ENCODE measurements at places on chromosomes 1 and 21.

GRCh38 chr21:16741141-16741665 lies 771.6 kb upstream of the CXADR start:
- DNase-seq, result no peak

DNA sequence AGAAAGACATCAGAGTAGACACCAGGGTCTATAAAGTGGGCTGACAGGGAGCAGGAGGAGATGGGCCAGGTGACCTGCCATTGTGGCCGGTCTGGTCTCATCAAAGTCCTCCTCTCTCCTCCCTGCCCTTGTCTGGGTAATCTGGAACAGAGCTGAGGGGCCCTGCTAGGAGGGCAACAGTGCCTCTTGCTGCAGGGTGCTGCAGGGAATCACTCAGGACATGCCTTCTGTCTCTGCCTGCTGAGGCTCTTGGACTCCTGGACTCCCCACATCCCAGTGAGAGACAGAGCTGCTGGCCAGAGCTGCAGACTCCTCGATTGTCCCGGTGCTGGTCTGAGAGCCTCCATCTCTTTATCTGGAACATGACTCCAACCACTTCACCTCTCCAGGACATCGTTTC lies 366.1 kb upstream of the DUSP10 start:
- no peak for DNase-seq

GRCh38 chr1:29527314-29528004 lies 291.1 kb downstream of the PTPRU start:
- no peak for DNase-seq

- no peak for DNase-seq
Measured at GRCh38 chr1:64502931-64503330, 33.0 kb downstream of the CACHD1 start.

DNA sequence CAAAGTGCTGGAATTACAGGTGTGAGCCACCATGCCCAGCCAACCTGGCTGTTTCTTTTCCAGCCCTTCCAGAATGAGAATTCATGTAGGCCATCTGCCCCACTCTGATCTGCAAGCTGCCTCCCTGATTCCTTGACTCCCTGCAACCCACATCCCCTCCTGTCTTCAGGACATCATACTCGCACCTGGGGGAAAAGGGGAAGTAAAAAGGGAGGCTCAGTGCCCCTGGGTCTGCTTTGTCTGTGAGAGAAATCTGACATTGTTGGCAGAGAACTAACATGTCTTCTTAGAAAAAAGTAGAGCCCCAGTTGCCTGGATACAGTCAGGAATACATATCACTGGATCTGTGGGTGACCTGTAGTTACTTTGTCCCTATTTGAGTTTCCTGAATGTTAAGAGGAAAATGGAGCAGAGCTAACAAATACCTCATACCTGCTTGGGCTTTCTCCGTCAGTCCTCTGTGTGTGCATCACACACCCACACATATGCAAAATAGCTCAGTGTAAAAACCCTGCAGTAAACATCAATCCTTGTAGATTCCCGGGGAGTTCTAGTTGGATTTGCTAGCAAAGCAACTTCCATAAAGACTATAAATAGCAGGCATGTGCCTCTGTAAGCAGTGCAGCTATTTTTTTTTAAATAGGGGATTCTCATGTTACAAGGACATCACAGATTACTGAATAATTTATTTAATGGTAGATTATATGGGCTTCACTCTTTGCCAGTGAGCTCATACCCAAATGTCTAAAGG lies 62.9 kb downstream of the TEX35 start:
- no peak for DNase-seq

DNA sequence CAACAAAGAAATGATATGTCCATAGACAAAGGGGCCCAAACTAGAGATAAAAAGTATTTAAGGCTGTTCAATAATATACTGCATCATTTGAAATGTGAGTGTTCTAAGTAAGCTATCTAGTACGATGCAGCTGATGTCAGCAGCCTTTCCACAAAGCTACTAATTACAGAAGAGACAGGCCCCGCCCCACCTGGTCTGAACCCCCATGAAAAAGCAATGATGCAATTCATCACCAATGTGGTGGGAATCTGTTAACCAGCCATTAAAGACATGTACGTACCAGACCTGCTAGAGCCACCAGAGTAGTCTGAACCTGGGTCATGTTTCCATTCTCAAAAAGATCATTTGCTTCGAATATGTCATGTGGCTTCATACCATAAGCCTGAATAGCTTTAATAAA lies 25.1 kb downstream of the CNN3 start:
- DNase-seq, result no peak

GRCh38 chr1:28447679-28448078 lies 58.2 kb upstream of the RCC1 start:
- no peak for DNase-seq

DNA sequence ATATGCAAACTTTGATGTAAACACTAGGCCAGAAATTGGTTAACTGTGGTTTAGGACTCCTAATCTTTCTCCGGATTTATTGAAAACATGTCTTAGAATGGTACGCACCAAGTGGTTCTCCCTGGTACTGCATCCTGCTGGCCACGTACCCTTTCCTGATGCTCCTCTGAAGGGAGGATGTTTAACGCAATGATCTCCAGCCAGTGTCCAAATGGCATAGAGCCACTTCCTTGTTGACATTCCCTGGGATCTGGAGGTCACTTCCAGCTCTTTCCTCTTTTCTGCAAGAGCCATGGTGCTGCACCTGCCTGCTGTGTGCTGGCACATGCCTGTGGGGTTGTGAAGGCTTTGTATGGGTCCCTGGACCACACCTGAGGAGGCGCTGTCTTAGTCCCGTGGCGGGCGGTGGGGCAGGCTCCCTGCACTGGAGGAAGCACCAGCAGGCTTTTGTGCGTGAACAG lies 53.9 kb downstream of the GALNT2 start:
- peak; percentile 50 for DNase-seq

DNA sequence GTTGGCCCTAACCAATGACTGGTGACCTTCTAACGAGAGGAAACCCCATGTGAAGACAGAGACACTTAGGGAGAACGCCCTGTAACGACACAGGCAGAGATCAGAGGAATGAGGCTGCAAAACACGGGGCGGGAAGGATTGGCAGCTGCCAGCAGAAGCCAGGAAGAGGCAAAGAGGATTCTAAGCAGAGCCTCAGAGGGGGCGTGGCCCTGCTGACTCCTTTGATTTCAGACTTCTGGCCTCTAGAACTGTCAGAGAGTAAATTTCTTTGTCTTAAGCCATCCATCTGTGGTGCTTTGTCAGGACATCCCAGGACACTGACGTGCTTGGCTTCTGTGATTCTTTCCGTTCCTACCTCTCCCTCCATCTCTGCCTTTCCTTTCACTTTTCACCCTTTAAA lies 79.3 kb downstream of the SH3BGR start:
- DNase-seq, result no peak

DNA sequence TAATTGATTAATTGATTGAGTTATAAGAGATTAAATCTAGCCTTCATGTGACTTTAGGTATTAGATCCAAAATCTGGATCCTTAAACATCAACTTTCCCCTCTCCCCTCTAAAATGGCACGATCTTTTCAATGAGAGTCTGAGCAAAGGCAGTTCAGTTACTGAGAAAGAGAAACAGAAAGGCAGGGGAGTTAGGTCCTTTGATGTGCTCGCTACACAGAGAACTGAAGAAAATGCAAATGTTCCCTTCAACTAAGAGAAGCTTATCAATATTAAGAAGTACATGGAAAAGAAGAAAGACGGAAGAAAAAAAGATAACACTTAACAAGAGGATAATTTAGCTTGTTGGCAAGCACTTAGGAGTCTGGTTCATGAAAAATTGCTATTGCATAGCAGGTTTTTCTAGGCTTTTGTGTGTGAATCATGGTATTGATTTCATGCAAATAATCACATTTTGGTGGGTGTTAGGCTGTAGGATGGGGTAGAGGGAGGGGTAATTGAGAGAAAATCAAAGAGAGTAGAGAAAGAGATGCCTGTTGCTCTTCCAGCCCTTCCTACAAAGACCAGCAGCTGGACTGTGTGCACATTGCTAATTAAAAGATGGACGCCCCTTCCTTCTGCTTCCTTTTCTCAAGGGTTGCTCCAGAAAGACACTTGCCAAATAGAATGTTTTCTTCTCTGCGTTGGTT lies 307.6 kb upstream of the PLXNA2 start:
- no peak for DNase-seq

DNA sequence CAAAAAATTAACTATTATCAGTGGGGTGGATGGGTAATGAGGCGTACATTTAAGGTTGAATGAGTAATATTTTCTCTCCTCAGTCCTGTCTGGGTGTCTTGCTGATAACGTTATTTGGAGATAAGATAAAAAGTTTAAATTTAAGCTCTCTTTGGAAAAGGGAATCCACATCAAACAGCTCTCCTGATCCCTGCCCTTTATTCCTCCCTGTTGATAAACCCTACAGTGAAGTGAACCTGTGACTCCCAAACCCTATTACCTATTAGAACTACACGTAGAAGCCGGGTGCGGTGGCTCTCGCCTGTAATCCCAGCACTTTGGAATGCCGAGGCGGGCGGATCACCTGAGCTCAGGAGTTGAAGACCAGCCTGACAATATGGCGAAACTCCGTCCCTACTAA lies 9.9 kb upstream of the GPR161 start:
- no peak for DNase-seq

- no peak for DNase-seq
Measured at GRCh38 chr1:19794583-19794982, 5.1 kb downstream of the TMCO4 start.

DNA sequence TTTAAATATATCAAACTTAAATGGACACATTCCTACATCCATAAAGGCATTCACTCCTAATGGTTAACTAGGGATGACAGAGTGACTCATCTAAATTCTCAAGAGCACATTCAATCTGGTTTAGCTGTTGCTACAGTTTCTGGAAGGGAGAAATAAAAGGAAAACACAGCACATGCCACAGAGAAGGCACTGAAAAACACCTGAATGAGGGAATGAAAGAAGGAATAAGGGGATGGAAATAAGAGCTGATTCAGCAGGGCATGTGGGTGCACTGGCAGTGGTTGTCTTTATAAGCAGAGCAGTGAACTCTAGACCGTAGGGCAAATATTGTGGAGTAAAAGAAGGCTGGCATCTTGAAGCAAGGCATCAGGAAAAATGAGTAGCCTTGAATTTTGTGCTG lies 79.3 kb downstream of the LHX4 start:
- no peak for DNase-seq

- DNase-seq, result no peak
Measured at GRCh38 chr1:204283711-204284651, 70.2 kb upstream of the GOLT1A start.

DNA sequence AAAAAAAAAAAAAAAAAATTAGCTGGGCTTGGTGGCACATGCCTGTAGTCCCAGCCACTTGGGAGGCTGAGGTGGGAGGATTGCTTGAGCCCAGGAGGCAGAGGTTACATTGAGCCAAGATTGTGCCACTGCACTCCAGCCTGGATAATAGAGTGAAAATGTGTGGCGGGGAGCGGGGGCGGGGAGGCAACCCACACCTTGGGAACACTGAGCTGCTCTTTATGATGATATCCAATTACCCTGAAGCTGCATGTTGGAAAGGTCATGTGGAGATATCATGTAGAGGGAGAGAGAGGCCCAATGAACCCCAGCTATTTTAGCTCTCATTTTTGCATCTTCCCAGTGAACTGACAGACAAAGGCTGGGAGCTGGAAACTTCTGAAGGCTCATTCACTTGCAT lies 48.3 kb upstream of the ZNF648 start:
- DNase-seq, result no peak

DNA sequence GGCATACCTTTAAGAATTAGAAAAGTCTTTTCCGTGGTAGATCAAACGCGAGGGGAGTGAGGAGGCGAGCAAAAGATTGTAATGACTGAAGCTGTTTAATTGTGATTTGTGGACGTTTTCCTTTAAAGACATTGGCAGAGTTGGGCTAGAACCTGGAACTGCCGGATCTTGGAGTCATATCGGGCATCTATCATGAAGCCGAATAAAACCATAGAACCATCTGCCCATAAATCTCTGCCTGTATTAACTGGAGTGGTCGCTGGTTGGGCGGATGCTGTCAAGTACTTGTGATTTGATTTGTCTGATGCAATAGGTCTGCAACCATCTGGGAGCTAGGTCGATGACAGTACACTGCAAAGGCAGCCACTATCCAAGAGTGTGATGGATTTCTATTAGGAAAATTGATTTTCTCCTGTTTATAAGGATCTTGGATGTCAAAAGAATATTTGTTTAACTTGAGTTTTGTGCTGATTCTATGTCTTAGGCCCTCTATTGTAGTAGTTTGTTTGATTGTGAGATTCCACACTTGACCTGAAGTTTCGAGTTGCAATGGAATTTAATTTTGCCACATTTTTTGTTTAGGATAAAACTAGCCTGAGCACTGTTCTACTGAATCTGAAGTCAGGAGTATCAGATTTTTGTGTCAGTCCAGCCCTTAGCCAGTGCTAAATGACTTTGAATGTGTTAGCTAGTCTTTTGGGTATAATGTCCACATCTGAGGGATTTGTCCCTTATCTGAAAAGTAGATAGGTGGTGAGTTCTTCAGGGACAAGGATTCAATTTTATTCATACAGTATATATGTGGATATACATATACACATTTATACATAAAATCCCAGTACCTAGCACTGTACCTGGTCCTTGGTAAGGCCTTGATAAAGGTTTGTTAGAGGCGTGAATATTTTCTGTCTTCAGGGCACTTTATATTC lies 1.2 kb downstream of the SARS1 start:
- no peak for DNase-seq

DNA sequence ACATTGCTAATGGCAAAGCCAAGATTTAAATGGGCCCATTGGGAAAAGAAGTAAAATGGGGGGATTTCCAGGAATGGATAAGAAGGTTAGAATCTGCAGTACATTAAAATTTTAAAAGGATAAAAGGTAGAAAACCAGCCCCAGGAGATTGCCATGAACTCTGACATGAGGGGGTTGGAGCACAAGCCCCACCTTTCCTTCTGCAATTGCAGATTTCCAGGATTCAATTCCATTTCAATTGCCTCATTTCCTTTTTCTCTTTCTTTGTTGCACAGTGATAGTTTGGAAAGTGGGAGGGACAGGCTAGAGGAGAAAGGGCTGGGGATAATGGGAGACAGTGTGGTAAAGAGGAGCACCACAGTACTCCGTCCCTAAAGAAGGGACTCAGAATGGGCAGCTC lies 238.5 kb upstream of the RAB4A start:
- DNase-seq, result no peak

Measured in endothelial cell (in vitro differentiated cells).